Activated CD8-positive, alpha-beta memory T cell treated with anti-CD3 and anti-CD28 coated beads, Interleukin-2, amount 50 U/mL, for 48 hours (primary cell): ENCODE measurements at places on chromosomes 2 and 18.

- DNase-seq: no peak
These were observed 221.1 kb upstream of the SMAD2 start for GRCh38 chr18:48151421-48152065.

DNA sequence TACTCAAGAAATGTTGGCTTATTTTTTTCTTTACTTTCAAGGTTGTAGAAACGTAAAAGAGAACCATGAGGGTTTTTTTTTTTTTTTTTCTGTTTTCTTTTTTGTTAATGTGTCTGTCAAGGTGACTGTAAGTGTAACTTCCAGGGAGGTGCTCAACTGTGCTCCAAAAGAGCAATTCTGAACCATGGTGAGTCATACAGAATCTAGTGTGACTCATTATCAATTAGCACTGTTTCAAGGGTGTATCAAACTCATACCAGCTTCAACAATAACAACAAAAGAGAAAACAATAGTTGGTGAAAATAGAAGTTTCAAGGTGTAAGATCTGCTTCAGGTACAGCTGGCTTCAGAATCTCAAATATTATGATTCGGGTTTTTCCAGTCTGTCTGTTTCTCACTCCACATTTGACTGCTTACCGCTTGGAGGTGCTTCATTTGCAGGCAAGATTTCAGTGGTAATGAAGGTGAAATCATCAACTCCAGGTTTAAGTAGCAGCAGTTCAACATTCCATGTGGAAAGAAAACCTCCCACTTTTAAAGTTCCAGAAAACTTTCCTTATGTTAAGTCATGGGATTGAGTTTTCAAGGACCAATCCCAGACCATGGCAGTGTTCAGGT, 850.6 kb downstream of the CNTNAP5 start:
- no peak for DNase-seq

DNA sequence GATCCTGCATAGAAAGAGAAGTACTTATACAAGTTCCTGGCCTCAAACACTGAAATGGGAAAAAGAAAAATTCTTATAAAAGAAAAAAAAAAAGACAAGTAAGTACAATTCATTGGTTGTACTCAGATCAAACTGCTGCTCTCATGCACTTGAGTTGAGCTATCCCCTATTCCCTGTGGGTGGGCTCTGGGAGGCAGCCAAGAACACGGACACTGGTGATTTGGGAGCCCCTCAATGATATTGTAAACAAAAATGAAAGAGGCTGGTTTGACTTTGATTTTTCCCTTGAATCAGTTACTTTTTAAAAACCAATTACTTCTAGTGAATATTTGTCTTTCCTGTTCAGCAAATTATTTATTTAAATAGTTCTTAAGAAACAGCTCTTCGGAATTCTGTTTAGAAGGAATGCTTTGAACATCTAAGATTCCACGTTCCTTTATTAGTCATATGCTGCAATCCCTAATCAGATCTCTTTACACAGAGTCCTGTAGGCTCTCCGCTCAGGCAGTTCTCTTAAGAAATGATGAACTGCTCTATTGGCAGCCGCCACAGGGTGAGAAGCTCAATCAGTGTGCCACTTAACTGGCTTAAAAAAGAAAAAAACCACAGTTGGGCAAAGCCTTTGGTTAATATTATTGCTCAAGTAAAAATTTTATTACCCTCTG, 225.1 kb downstream of the TMEM182 start:
- no peak for DNase-seq

DNA sequence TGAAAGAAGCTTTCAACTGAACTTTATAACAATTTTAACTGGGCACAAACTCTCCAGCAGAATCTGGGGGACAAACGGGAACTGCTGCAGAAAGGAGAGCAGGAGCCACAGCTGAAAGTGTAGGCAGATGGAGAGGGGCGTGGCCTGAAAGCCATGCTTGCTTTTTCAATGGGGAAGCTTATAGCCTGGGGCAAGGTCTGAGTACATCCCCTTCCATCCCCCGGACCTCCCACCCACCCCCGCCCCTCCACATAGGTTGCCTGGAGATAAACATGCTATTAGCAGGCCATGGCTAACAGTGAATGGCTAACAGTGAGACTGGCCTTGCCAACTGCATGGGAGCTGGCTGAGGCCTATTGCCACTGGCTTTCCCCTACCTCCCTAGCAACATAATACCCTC, 317.9 kb upstream of the TANK start:
- no peak for DNase-seq
